Smooth muscle cell of the coronary artery (primary cell): ENCODE measurements at places on chromosomes 11 and 22. TPM values are rescaled to one million over a fixed set of nuclear protein-coding genes. Genes with fewer than 3 reads are reported as not detected.

The CALCA gene
- not detected in 2 replicates for total RNA-seq

The OR51B4 gene
- not detected in 2 replicates for total RNA-seq

The TMEM218 gene
- 14.0 and 23.8 TPM in 2 replicates for total RNA-seq

The ELF5 gene
- not detected in 2 replicates for total RNA-seq

The SOX6 gene
- 0.12 and 8.0 TPM in 2 replicates for total RNA-seq

The DKK3 gene
- total RNA-seq, result 129 and 293 TPM in 2 replicates

The AAMDC gene
- 58.4 and 63.2 TPM in 2 replicates for total RNA-seq

The INPPL1 gene
- 49.4 and 53.9 TPM in 2 replicates for total RNA-seq

The CREBZF gene
- total RNA-seq, result 26.3 and 30.7 TPM in 2 replicates

The YAP1 gene
- 85.3 and 168 TPM in 2 replicates for total RNA-seq

The GP1BB gene
- 5.3 TPM in 1 of 2 replicates, not detected in the other for total RNA-seq

The SMC1B gene
- under 0.01 TPM in 1 of 2 replicates, not detected in the other for total RNA-seq

The LAYN gene
- 6.5 and 61.4 TPM in 2 replicates for total RNA-seq

The SLC25A45 gene
- 1.4 and 2.3 TPM in 2 replicates for total RNA-seq

The MYEOV gene
- total RNA-seq, result 1.4 TPM in 1 of 2 replicates, not detected in the other

The RAG1 gene
- 0.12 and 0.60 TPM in 2 replicates for total RNA-seq

The SPDYC gene
- total RNA-seq, result not detected in 2 replicates

The LRRC55 gene
- total RNA-seq, result not detected in 2 replicates

The RCN1 gene
- 240 and 290 TPM in 2 replicates for total RNA-seq

The CCDC87 gene
- 0.12 and 0.15 TPM in 2 replicates for total RNA-seq

The APOBEC3C gene
- 5.4 and 6.0 TPM in 2 replicates for total RNA-seq

The FAM181B gene
- total RNA-seq, result not detected in 2 replicates

The VPS51 gene
- 215 and 350 TPM in 2 replicates for total RNA-seq

The PGA4 gene
- 0.59 TPM in 1 of 2 replicates, not detected in the other for total RNA-seq

The CCDC90B gene
- 65.2 and 71.8 TPM in 2 replicates for total RNA-seq

The RIC3 gene
- not detected in 2 replicates for total RNA-seq

The CWC15 gene
- 33.0 and 33.2 TPM in 2 replicates for total RNA-seq

The MFNG gene
- 0.08 TPM in 1 of 2 replicates, not detected in the other for total RNA-seq

The LGR4 gene
- total RNA-seq, result 5.0 and 38.0 TPM in 2 replicates

The GRK2 gene
- 20.2 and 31.6 TPM in 2 replicates for total RNA-seq

The SAA4 gene
- not detected in 2 replicates for total RNA-seq
